GM12891 (cell line): ENCODE measurements at places on chromosomes 2 and 18.

DNA sequence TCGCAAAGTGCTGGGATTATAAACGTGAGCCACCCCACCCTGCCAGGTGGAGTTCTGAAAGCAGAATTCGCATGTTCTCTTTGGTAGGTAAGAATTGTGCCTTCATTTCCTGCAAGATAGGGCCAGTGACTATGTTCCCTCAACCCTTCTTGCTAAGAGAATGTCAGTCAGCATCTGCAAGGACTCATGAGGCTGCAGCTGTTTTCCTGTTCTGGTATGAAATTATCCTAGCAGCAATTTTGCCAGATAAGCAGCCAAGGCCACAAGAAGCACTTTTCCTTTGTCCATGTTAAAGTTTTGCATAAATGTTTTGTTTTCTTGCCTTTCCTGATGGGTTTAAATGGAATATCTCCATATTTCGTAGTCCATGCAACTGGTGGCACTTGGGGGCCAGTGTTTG lies 6.8 kb upstream of the ARHGAP28 start:
- no peak for DNase-seq

DNA sequence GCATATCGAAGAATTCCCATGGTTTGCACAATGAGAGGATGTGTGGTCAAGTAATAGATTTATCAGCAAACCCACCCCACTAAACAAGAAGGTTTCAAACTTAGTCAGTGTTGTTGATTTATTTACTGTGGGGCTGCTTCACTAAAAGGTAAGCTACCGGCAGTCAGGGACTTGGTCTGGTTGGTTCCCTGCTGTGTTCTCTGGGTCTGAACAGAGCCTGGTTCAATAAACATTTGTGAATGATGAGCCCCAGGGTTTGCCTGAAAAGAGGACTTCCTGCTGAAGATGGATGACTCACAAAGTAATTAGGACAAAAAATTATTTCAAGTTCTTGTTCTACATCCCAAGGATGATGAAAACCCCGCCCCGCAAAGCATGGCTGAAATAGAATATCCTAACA lies 108.3 kb downstream of the SPP2 start:
- no peak for DNase-seq

GRCh38 chr2:234335661-234336228 lies 161.1 kb downstream of the ARL4C start:
- DNase-seq: no peak

- DNase-seq: no peak
These were observed 150.9 kb downstream of the SMAD7 start for GRCh38 chr18:48799724-48800315.

GRCh38 chr2:131151398-131151797 lies 46.3 kb downstream of the PLEKHB2 start:
- DNase-seq: no peak

GRCh38 chr2:21036708-21037670 lies 6.9 kb downstream of the APOB start:
- DNase-seq: no peak

DNA sequence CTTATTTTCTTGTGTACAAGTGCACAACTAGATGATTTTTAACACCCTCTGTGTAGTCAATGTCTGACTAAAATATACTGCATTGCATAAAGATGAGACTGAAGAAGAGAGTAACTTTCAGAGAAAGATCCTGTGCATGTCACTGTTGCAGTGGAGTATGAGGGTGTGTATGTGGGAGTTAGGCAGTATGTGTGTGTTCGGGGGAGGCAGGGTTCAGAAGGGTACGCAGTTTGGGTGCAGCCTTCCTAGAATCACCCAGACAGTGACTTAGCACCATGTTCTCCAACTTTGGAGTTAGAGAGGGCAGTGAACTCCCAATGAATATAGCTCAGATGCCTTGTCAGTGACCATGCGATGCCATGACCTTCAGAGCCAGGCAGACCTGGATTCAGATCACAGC lies 84.6 kb downstream of the LRATD1 start:
- no peak for DNase-seq

DNA sequence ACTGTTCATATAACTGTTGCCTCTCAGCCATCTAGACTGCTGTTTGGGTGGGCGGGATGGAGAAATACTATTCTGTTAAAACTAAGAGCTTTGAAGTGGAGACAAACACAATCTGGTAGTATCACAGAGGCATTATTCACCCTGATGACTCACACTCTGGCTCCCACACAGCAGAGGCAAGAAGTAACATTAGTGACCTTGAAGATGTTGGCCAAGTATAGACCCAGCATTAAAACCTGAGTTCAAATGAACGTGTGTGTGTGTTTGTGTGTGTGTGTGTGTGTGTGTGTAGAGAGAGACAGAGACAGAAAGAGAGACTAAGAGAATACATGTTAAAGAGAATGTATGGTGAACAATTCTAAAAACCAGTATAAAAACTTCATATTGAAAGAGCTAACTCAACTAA lies 22.5 kb upstream of the ACVR1 start:
- no peak for DNase-seq

DNA sequence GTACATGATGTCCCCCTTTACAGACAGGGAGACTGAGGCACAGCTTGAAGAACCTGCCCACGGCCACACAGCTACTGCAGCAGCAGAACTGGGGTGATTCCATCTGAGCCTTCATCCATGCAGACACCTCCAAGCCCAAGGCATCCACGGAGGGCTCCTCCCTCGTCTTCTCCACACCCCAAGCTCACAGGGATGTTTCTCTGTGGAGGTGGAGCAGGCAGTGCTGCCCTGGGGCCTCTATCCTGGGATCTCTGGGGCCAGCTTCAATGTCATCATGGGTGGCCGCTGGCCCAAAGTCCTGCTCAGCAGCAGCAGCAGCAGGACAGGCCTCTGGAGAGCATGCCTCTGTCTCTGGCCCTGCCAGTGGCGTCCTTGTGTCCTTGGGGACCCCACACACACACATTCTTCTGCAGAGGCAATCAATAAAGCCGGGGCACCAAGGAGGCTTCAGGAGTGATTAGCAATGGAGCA lies 31.2 kb downstream of the ADI1 start:
- no peak for DNase-seq

DNA sequence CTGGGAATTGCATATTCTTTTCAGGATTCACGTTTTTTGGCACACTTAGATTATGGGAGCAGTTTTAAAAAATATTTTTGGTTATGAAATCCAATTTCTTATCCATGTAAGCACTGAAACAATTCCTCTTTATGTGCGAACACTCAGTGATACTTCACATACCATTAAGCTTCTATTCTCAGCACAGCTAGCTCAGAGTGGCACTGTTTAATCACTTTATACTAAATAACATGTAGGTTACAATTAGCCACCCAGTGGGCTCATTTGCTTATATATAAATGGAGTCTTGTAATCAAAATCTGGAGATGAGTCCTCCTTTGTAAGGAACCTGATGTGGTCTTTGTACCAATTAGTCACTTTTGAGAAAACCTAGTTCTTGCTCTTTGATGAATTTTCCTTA lies 11.3 kb upstream of the MC4R start:
- DNase-seq: no peak

DNA sequence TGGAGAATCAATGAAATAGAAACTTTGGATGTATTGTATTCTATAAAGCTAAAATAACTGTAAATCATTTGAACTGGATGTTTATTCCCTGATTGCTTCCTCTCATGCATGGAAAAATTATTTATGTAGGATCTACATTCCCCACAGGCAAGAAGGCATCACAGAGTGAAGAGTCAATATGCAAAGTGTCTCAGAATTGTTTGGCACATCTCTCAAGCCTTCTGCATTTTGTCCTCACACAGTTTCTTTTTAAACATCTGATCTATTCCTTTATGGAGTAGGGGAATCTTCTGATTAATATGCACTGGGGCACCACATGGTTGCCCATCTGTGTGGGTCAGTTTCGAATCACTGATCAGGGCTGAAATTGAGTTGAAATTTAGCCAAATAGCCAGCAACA lies 465.4 kb downstream of the ZNF804A start:
- DNase-seq: no peak

DNA sequence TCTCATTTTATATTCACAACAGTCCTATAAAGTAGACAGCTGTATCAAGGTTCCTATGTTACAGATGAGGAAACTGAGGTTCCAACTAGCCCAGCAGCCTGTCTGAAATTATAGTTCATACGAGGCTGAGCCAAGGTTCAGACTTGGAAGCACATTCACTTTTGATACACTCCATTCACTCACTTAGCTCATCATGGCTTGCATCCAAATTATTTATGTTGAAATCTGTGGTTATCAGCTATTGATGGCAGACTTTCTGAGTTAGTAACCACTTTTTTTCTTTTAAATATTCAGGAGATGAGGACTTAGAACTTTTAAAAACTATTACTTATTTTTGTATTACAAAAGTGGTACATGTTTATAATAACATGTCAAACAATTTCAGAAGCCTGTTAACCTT lies 188.2 kb downstream of the MTX2 start:
- no peak for DNase-seq

DNA sequence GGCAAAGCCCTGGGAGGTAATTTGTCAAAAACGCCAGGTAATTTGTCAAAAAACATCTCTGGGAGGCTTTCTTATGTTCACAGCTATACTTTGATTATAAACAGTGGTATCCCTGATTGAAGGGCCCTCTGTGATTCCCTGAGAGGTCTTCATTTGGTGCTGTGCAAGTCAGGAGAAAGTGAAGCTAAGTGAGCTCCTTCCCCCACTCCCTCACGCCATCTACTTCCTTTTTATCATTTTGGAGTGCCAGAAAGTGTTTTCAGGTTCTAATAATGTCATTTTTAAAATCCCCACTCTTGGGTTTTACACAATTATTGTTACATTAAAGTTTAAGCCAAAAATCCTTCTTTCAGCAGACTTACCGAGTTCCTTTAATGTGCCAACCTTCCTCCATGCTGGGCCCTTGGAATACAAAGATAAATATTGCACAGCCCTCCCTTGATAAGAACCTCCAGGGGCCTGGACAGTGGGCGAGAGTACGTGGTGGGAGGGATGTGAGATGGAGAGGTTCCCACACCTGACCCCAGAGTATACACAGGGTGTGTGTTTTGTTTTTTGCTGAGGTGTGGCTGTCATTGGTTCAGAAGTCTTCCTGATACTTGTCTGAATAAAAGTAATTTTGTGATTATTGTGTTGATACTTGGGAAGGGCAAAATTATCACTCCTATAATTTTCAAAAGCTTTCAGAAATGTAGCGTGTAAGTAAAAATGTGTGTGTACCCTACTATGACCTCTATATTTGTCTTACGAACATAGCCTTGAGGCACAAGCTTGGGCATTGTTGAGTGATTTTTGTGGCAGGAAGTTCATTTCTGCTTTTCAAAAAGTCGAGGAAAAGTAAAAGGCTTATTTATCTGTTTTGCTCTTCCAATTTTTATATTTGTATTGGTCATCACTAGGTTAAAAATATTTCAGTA lies 8.2 kb downstream of the MAPRE2 start:
- no peak for DNase-seq

- DNase-seq: no peak
These were observed 30.0 kb downstream of the CRIM1 start for GRCh38 chr2:36385603-36386002.

- no peak for DNase-seq
These were observed 56.8 kb downstream of the SP110 start for GRCh38 chr2:230162981-230163380.

DNA sequence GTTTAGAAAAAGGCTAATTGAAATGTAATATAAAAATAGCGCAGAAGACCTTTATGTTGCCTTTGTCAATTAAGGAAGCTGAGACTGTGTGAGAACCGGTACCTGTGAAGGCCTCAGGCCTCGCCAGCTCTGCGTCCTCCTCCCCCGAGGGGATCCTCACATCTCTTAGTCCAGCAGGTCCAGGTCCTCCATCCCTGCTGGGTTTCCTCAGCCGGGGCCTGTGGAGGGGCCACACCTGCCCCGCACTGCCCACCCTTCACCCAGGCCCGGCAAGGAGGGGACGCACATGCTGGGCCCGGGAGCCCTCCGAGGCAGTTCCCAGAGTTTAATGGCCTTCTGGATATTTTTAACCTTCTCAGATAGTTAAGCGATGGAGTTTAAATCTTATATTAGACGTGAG lies 3.5 kb downstream of the KCNG2 start:
- DNase-seq: no peak

GRCh38 chr18:41244591-41245037 lies 710.4 kb upstream of the PIK3C3 start:
- DNase-seq: no peak

- DNase-seq: no peak
These were observed 126.4 kb downstream of the NCOA1 start for GRCh38 chr2:24617424-24617823.

DNA sequence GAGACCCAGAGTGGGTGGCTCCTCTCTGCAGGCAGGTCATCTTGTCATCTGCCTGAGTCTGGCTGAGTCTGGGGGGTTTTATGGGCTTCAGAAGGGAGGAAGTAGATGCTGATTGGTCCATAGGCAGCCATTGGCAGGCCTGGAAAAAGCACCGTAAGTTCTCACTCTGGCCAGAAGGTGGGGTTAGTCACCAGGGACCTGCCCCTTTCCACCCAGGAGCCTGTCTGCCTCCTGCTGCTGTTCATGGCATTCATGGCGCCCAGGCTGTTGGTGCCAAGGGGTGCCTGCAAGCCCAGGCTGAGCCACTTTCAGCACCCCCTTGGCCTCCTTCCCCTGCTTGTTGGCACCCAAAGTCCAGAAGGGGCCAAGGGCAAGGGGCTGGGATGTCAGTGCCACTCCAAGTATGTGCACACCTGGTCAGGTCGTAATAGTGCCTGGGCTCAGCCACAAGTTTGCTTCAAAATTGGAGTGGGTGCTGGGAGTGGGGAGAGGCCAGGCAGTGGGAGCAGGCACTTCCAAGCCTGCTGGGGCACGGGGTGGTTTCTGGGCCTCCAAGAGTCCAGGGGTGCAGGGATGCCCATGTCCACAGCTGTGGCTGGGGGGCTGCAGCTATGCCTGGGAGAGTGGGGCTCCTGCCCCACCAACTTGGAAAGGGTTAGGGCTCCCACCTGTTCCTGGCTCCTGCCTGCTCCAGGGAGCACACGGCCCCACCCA lies 178.1 kb downstream of the FAM210A start:
- no peak for DNase-seq

- no peak for DNase-seq
These were observed 127.6 kb downstream of the MAPK4 start for GRCh38 chr18:50687491-50687890.
